ENCODE measurements at places on chromosomes 6 and 20. TPM values are rescaled to one million over a fixed set of nuclear protein-coding genes. Genes with fewer than 3 reads are reported as not detected.
A peak's percentile ranks its signal among the peaks of the same experiment; 100 is the strongest.

The NKAIN2 gene
- not detected for total RNA-seq

- no peak for ATAC-seq
These were observed 44.0 kb downstream of the BCAS4 start for GRCh38 chr20:50838707-50839385.

GRCh38 chr20:49854190-49854875, 41.7 kb downstream of the SLC9A8 start:
- no peak for ATAC-seq

The REV3L gene
- total RNA-seq, result 40.7 TPM

GRCh38 chr20:33338467-33339258, 55.6 kb downstream of the BPIFB1 start:
- no peak for ATAC-seq

GRCh38 chr20:63873477-63873971, 8.5 kb downstream of the TPD52L2 start:
- ATAC-seq, result peak; percentile 83

The SEC23B gene
- 27.5 TPM for total RNA-seq

The HLA-C gene
- 261 TPM for total RNA-seq

The RIPOR3 gene
- total RNA-seq, result 9.6 TPM

DNA sequence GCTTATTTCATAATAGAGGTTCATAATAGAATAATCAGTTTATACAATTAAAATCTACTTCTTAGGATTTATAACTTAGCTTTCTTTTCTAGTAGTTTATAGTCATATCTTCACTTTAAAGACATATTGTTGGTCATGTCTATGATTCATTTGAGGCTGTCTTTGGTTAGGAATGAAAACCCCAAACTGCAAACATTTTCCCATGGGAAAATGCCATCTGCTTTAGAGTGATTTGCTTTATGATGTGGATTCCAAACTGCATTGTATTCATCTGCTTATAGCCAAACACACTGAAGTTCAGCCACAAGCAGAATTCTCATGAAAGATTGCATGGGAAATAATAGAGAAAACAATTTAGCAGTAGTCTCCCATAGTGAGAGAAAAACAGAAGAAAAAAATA, 128.0 kb downstream of the RFPL4B start:
- no peak for ATAC-seq

The DPPA5 gene
- not detected for total RNA-seq

The MLIP gene
- total RNA-seq, result 0.54 TPM

The RHAG gene
- total RNA-seq, result not detected

- no peak for ATAC-seq
These were observed 35.2 kb upstream of the ZSCAN23 start for GRCh38 chr6:28478518-28478917.

DNA sequence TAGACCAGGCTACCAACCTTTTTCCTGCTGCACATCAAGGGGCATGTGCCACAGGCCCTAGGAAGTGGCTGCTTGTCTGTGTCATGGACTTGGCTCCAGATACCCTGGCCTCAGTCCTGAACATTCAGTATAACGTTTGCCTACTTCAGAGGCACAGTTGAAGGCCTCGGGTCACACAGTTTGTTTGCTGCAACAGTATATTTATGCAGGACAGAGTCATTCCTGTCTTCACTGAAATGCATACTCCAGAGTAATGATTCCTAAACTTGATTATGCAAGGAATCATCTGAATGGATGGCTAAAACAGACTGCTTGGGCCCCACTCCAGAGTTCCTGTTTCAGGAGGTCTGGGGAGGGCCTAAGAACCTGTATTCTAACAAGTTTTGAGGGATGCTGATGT, 149.4 kb downstream of the KLHL32 start:
- no peak for ATAC-seq

DNA sequence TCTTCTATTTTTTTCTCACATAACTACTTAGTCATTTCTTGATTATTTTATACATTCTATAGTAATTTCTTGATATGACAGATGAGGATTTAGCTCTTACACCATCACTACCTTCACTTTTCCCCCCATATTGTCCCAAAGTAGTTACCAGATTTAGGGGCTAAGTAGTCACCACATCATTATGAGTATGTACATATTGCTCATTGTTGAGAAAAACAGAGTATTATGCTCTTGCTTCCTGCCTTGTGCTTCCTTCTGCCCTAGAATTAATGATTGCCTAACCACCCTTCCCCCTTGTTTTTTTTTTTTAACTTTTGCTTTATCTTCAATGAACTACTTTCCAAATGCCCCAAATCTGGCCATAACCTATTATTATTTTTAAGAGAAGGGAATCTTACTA, 6.8 kb upstream of the HLA-B start:
- no peak for ATAC-seq

DNA sequence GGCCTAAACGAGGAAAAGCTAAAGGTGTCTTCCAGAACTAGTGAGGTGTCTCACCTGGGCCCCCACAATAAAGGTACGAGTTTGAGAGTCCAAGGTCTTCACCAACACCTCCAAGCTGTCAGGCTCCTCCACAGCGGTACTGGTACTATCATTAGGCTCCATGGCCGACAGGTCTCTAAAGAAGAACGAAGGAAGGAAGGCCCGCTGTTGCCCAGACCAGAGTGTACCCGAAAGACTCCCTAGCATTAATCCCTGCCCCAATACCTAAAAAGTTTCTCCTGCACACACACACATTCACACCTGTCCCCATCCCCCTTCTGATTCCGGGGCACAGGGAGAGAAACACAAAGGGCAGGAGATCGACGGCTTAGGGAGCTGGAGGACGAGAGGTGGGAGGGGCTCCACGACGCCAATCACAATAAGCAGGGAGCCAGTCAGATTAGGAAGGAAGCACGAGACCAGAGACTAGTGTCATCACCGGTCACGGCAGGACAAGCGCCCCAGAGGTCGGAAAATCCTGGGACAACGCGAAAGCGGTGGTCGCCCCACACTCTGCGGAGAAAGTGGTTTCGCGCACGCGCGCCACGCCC, 764 bp downstream of the BAG6 start:
- peak; percentile 75 for ATAC-seq

GRCh38 chr6:130697995-130698535, 129.1 kb upstream of the SMLR1 start:
- ATAC-seq, result no peak

The TXLNB gene
- 0.67 TPM for total RNA-seq

DNA sequence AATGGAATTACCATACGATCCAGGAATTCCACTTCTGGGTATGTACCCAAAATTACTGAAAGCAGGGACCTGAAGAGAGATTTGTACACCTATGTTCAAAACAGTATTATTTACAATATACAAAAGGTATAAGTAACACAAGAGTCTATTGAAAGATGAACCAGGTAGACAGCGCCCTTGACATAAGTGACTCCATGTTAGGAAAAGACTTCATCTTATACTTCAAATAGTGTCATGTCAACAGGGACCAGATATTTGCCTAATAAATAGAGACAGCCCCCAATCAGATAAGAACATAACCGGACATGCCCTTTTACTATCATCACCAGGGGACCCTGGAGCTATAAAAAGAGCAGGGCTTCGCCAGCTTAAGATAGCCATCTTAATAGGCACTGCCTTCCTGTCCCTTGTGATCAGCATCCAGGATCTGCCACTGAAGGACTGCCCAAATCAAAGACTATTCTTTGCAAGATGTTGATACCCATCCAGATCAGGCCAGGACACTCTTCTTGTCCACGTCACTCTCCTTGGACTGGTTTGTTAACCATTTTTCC, 309.0 kb upstream of the SULF2 start:
- ATAC-seq, result no peak

DNA sequence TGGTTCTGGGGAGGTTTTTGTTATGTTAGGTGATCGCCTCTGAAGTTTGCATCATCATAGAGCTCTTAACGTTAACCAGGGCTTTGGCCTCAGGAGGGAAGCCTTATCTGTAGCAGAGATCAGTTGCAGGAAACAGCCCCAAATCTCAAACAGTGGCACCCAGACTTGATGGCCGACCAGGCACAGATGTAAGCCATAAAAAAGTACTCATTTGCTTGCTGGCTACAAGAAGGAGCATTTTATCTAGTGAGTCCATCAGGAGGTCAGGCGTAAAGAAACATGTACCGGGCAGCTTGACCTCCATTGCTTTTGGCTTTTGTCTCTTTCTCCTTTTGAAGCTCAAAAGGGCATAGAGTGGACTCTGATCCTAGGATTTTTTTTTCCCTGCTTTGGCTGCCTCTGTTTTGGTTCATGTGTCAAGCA, 122.3 kb downstream of the CCDC170 start:
- no peak for ATAC-seq

DNA sequence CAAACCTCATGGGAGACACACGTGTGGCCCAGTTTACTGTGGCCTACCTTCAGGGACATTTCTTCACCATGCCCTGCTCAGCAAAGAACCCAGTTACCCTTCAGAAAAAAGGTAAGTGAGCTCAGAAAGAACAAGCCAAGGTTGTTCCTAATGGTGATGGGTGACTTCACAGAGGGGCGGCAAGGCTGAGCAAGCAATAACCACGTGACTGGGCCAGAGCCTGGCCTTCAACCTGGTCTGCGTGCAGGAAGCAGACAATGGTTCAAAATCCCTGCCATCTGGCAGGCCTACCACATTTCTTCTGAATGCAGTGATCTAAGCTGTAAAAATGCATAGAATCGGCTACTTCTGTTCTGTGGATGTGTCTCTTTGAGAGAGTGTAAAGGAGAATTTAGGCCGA, 115.5 kb upstream of the CST7 start:
- ATAC-seq, result no peak

The TDRD6 gene
- total RNA-seq, result 5.1 TPM

- ATAC-seq, result no peak
These were observed 116.4 kb upstream of the THBS2 start for GRCh38 chr6:169370054-169370453.

DNA sequence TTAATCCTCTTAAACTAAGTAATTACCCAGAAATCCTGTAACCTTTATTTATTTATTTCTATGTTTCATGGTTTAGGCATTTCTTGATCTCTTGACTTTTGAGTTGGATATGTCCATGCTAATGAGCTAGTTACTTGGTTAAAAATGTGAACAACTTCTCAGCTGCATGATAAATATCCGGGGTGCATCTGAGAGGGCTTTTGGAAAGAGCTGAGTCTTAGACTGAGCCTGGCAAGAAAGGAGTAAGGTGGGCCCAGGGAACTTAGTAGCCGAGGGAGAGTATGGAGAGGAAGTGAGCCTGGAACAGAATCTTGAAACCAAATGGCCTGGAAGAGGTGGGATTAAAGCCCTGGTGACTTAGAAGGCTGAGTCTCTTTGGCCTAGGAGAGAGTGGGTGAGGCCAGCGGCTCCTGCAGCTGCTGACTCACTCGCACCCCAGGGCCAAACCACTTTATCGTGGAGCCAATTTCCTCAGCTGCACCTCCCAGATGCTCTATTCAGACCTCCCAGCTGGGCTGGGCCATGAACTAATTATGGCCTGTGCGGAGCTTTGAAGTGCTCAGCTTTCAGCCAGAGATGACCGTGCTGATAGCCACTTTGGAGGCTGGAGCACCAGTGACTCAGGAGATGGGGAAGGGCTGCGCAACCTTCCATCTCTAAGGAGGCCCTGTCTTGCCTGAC, 19.1 kb downstream of the TGM3 start:
- ATAC-seq, result peak; percentile 77

The GPX5 gene
- not detected for total RNA-seq

DNA sequence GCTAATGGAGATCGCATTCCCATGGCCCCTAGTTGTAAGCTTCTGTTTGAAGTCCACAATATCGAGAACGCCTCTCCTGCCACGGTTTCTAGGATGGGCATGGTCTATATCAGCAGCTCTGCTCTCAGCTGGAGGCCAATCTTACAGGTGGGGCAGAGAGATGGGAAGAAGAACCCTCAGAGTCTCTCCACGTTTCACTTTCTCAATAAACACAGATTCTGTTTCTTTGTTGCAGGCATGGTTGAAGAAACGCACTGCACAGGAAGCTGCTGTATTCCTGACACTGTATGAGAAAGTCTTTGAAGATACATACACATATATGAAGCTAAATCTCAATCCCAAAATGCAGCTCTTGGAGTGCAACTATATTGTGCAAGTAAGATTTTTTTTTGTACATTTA, 157.9 kb downstream of the DNAH8 start:
- ATAC-seq, result no peak

DNA sequence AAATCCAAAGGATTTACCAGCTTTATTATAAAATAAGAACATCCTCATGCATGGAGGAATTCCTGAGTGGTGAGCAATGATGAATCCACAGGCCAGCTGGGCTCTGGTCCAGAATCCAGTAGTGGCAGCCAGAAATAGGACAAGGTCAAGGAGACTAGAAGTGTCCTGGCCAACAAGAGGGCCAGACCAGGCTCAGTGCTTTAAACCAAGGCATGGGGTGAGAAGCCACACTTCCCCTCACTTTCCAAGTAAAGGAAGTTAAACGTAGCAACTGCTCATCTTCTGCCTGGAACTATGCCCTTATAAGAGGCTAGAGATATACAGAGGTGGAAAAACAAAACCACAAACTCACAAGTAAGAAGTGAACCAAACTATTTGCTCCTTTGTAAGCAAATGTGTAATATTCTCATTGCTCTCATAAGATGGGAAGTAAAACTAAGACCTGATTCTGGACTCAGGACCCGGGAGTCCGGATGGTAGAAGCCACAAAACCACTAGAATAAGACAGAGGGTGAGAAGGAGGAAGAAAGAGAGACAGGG, 253.2 kb downstream of the UST start:
- ATAC-seq, result peak; percentile 67

The HLA-G gene
- total RNA-seq, result not detected

DNA sequence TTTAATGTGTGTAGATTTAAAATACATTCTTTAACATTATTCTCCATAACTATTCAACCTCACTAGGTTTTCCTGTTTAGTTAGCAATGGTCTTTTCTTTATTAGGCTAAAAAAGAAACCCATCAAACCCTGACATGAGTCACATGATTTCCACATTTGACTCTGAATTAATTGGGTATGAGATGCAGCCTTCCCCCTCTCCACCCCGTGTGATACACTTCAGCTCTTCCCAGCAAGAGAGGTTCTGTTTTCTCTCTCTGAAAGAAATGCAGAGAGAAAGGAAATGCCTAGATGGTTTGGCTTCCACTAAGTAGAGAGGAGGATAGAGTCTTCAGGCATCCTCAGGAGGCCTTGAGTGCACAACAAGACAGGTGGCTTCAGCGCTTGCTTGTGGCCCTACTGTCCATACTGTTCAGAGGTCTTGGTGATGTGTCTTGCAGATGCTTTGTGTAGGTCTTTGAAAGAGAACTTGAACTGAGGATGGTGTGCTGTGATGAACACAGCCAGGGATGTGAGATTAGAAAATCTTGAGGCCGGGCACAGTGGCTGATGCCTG, 17.3 kb downstream of the FARS2 start:
- ATAC-seq, result no peak

The ADGRB3 gene
- total RNA-seq, result 9.8 TPM

DNA sequence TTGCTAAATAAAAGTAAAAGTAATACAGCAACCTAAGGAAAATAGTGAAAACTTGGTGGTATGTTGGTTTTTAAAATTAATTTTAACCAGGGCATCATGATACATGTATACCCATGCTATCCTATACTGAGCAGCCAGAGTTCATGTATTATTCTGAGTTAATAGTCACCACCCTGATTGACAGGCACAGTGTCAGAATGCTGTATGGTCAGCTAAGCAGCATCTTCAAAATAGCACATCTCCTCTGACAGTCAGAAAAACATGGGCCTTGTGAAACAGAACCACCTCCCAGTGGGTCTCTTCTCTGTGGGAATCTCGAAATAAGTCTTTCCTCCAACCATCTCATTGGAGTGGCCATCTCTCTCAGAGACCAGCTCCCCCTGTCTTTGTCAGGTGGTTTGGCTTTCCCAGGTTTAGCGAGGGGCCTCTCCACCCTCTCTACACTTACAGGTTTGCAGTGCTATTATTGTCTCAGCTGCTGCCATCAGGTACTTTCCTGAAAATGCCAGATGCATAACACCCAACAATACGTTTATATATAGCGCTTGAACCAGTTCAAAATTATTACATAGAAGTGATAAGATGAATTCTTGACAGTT, 47.1 kb upstream of the RNF8 start:
- no peak for ATAC-seq

The ZSWIM3 gene
- total RNA-seq, result 4.3 TPM

- ATAC-seq, result no peak
These were observed 866 bp upstream of the BTN3A3 start for GRCh38 chr6:26439151-26440125.

All from gastroesophageal sphincter (tissue), 4 donors.